ENCODE measurements at places on chromosomes 2 and 18.

DNA sequence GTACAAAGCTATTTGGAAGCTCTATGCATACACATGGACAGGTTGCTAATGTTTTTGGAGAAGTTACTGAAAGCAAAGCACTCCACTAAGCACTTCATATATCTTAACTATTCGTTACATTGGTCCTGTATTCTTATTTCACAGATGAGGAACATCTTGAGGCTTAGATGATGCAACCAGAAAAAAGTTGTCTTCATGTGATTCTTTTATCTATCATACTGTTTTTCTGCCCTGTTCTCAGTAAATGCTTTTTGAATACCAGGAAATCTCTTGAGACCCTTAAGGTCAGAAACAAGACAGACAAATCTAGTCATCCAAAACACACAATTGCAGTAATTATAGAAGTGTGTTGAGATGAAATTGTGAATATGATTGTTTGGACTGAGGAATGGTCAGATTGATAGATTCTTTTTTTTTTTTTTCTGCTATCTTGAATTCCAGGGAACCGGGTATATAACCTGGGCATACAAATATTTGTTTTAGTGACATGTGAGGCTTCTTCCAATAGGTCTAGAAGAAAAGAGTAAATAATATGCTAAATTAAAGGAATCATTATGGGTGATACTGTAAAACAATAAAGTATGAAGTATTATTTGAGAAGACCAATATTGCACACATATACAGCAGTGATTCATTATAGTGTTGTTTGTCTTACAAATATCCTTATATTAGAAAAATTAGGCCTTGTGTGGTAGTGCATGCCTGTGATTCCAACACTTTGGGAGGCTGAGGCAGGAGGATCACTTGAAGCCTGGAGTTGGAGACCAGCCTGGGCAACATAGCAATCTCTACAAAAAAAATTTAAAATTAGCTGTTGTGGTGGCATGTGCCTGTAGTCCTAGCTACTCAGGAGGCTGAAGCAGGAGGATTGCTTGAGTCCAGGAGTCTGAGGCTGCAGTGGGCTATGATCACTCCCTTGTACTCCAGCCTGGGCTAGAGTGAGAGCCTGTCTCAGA, 33.7 kb downstream of the EHBP1 start:
- DNase-seq = no peak

DNA sequence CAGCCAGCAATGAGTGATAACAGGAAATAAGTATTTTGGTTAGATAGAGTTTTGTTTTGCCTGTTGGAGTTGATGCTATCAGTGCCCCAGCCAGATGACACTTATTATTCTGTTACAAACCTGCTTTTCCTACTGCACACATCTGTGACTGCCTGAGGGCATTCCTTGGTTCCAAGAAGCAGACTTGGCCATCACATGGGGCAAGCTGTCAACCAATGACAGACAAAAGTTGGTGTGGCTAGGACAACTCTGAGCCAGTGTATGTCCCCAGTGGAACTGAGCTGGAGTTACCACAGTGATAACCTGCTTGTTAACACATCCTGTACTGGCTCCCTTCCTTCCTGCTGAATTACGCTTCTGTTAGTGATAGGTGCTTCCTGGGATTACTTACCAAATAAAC, 54.5 kb downstream of the FAM171B start:
- DNase-seq = no peak

DNA sequence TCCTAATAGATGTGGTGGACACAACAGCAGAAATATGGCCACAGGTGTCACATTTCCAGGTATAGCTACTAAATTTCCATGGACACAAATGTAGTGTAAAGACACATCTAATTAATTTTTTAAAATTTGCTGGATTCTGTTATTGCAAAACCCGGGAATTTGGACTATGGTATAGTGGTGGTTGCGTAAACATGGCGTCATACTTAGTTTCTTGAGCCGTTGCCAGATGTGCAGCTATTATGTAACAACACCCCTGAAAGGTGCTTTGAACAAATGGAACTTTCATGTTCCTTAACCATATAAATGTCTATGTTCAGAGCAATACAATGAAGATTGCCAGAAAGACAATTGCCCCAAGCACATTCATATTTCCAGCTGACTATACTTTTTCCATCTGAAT, 85.9 kb downstream of the HRH4 start:
- no peak for DNase-seq

DNA sequence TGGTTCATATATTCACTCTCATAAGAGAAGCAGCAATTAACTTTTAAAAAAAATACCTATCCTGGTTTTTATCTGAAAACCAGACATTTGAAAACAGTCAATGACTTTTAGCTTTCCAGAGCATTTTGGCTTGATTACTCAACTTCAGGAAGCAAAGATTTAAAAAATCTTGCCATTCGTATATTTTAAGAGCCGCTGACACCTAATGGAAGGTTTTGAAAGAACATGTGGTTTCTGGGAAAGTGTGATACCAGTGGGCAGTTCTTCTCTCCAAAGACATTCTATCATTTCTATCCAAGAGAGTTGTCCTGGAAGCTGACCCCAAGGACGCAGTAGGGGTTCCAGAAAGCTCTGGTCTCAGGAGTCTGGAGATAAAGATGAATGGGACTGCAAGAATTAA, 234.7 kb downstream of the TTC32 start:
- no peak for DNase-seq

- DNase-seq = no peak
These were observed 244.7 kb downstream of the HNMT start for GRCh38 chr2:138209009-138209408.

DNA sequence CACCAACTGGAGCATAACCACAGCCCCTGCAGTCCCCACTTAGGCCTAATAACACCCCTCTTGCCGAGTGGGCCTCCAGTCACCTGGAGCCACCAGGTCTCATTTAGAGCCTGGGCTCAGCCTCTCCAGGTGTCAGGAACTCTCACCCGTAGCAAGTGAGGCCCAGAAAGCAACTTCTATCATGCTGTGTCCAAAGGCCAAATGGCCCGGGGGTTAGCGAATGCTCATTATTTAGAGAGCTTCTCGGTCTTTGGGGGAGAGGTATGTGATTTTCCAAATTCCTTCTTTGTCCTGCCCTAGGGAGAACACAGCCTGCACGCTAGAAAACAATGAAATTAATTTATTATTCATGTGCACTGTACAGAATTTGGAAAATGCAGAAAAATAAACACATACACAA, 109.9 kb upstream of the PTPRM start:
- DNase-seq = no peak

DNA sequence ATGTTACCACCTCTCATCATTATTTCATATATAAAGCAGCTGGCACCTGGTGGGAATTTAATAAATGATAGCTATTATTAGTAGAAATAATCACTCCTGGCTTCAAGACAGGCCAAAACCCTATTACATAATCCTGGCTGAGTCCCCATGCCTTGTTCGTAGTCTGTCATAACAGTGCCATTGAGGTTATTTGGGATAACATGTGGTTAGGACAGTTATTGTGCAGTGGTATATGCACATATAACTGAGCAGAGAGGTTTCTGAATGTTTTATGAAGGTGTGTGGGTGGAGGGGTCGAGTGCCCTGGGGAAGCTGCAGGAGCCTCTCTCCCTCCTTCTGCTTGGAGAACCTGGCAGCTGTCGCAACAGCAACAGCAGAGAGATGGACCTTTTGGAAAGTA, 162.4 kb upstream of the NABP1 start:
- no peak for DNase-seq

GRCh38 chr2:202299712-202300111, 34.1 kb downstream of the NOP58 start:
- DNase-seq = no peak

GRCh38 chr2:9617749-9618148, 13.0 kb downstream of the YWHAQ start:
- DNase-seq = no peak

DNA sequence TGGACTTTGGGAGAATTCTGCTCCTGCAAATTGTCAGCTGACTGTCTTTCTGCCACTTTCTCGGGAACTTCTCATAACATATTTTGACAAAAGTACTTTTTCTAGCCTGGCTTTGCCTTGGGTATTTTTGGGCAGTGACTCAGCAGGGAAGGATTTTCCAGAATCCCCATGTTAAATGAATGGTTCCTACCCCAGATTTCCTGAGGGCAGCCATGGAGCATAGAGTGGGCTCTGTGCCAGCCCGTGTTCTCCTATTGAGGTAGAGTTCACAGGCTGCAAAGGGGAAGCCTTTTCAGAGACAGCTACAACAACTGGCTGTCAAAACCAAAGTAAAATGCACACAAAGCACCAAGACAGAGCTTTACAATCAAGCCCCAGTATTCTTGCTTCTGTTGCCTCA, 59.8 kb downstream of the BMP10 start:
- DNase-seq = no peak

DNA sequence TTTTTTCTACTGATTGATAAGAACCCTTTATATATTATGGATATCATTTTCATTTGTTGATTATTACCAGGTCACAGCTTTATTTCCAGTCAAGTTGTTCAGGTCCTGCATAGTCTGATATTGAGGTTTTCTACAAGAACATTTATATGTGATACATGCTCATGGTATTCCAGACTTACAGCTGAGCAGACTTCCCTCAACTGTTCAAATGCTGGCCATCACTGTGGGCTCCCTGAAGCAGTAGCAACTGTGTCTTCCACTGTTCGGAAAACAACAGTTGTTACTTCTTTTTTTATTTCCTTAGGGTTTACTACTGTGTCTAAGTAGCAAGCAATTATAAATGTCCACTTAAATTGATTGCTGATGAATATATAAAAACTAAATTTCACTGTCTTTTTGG, 79.5 kb downstream of the DGKD start:
- DNase-seq = no peak

- DNase-seq = no peak
These were observed 113.8 kb upstream of the THSD7B start for GRCh38 chr2:136651456-136652010.

- DNase-seq = no peak
These were observed 864.0 kb upstream of the FSHR start for GRCh38 chr2:50018292-50018691.

DNA sequence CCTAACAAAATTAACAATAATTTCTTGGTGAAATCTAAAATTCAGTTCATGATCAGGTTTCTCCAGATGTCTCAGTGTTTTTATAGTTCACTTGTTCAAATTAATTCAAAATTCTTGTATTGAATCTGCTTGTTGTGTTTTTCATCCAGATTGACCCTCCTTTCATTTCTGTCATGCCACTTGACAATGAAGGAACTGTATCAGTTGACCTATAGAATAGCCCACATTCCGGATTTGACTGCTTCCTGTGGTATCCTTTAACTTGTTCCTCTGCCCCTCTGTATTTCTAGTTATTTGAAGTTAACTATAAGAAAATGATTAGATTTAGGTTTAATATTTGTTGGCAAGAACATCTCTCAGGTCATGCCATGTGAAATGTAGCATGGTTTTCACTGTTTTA, 53.3 kb downstream of the TWSG1 start:
- DNase-seq = no peak

GRCh38 chr2:119256582-119256921, 32.9 kb downstream of the STEAP3 start:
- no peak for DNase-seq

DNA sequence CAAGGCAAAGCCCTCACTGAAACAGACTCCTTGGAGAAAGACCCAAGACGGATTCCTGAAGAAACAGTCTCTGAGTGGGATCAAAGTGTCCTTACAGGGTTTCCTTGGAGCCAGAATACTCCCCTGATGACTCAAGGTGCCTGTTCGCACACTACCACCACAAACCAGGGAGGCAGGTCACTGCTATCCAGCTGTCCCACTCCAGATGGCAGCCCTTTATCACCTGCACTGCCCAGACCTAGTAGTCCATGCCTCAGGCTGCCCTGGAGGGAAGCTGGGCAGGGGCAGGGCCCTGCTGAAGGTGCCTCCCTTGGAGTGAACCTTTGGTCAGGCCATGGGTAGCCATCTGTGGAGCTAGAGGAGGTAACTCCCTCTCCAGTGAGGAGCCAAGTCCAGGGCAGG, 34.1 kb downstream of the TRABD2A start:
- DNase-seq = no peak

DNA sequence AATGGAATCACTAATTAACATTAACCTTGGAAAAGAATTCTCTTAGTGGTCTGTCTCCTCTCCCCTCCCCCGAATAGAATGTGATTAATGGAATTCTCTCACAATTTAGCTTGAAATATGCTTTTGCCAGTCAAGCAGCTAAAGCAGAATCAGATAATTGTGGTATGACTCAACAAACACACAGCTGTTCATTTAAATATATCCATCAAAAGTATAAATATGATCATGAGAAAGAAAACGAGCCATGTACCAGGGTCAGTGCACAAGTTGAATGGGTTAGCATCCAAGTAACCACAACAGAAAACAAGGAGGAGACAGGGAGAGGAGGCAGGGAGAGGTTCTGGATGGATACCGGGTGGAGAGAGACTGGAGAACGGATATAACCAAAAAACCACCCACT, 66.9 kb downstream of the ACVR1 start:
- DNase-seq = no peak

- DNase-seq = no peak
These were observed 25.0 kb downstream of the DNER start for GRCh38 chr2:229689307-229689839.

DNA sequence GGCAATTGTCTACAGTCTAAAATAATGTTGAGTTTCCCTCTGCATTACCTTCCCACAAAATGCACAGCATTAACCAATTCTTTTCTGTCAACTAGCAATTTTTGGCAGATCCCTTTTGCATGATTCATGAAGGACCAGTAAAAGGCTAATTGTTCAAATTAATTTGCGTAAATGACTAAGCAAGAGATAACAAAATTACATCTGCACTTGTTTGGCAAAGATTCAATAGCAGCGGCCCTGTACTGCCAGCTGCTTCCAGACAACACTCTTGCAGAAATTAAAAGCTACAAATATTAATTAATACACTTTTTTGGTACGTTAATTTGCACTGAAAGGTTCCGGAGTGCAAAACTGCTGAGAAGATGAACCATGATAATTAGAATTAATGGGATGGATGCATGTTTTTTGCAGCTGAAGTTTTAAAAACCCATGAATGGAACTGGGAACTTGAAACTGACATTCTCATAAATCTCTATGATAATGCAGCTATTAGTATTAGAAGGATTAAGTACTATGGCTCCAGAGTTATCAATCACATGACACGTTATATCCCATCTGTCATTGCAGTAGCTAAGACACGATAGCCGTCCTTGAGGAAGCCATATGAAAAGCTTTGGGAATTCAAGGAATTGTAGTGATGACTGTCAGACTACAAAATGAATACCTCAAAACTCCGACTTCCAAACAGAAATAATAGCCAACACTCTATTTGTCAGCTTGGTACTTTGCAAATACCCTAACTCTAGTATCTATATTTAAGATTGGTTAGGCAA, 1268.3 kb upstream of the ACVR2A start:
- DNase-seq = no peak
